ENCODE measurements at places on chromosomes 4 and X.

DNA sequence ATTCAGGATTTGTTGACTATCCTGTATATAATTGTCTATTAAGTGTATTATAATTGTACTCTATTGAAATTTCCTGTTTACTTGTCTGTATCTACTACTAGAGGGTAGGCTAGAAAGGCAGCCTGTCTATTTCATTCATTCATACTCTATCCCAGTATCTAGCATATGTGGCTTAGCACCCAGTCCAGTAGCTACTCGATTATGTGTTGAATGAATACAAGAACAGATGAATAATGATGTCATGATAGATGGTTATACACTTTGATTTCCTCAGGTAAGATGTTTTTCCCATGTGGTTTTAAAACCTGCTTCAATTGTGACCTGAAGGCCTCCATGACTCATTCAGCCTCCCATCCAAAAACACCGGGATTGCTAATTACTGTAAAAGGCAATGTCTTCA is 68.0 kb downstream of the IL21 start:
- DNase-seq, result no peak

GRCh38 chrX:135327299-135327698 is 18.0 kb downstream of the ETDC start:
- DNase-seq, result no peak

- no peak for DNase-seq
Observed at GRCh38 chrX:34877436-34877835, 65.2 kb upstream of the FAM47B start.

DNA sequence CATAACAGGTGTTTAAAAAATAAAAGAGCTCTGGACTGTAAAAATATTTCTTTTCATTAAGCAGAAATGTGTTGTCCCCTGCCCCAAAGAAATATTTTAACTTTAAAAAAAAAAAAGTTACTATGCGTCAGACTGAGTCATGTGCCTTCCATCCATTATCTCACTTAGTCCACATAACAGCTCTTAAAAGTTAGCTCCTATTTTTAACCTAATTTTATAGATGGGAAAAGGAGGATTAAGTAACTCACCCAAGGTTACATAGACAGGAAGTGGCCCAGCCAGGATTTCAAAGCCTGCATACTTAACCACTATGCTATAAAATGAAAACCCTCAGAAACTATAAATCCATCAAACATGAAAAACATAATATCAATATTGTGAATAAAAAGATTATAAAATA is 97.7 kb downstream of the MANBA start:
- DNase-seq, result no peak

GRCh38 chrX:69531031-69531755 is 27.1 kb downstream of the NALF2 start:
- no peak for DNase-seq

DNA sequence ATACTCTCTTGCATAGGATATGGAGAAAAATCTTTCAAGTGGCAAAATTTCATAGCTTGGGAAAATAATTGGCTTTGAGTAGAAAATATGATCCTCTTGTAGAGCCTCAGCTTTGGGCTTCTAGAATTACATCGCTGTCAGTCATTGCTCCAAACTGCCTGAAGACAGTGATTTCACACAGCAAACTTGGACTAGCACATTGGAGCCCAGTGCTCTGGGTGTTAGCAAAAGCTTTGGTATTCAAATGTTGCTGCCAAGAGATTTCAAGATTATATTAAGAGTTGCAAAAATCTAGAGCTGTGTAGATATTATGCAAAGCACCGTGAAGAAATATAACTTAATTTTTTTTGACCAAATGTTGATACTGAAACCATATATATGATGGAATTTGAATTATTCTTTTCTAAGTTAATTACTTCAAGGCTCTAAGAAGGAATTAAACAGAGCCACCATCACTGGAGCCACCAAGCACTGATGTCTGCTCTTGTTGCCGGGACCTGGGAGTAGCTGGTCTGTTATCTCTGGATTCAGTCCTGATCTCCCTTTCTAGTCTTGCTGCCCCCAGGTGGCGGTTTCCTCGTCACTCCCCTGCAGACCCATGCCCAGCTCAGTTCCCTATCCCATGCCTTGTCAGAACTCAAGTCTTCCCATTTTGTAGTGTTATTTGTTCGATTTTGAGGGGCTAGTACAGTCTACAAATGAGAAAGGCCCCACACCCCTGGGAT is 260.7 kb upstream of the SFRP2 start:
- DNase-seq, result no peak

DNA sequence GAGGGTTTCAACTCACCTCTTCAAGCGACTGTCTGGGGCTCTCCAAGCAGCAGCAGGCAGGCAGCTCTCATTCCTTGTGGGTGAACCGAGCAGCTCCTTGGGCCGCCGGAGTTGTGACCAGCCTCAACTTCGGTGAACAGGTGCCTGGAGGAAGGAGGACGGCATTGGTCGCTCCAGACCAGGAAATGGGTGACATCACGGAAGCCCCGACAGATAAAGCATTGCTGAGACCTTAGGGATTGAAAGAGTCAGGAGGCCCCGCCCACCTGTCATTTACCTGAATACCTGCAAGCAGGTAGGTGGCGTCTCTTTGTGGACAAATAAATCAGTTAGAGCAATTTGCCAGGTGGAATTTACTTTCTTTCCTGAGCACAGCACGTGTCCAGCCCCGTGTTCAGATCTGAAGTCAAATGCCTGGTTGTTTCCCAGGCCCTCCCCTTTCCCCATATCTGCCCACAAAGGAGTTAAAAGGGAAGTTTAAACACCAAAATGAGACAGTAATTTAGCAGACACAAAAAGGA is at the start of gene LNX1:
Gene LNX1, minus strand, starts transcription at position 115 of the 521 bp plus-strand sequence. CDS start 17,484 bp downstream, outside the sequence.
- no peak for DNase-seq

- DNase-seq, result no peak
Observed at GRCh38 chr4:108854786-108855185, 91.9 kb upstream of the ETNPPL start.

DNA sequence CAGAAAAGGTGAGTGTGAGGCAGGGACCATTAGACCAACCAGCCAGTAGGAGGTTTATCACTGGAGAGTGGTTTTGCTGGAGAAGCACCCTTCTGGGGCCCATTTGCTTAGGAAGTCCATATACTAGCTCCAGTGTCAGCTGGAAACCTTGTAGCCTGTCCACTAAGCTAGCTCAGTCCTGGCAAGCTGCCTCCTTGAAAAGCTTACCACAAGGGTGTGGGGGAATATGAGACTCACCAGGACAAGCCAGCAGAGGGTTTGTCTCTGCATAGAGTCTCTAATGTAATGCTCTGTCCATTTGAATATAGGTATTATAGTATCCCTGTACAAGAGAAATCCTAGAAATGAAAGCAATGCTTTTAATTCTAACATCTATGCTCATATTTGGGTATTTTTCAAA is 86.3 kb downstream of the FBXL5 start:
- no peak for DNase-seq

DNA sequence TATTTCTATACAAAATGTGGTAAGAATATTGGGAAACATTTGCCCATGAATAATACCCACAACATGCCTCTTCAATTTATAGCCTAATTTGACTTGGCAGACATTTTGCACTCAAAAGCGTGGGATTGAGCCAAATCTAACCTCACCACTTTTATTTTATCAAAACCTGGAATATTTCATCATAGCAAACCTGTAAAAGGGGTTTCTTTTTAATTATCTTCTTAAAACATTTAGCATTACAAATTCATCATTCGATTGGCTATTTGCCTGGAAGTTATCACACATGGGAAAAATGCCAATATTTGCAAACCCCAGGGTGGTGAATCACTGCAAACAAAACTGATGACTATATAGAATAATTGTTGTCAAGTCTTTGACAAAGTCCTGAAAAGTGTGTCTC is 56.2 kb downstream of the VCX3B start:
- DNase-seq, result no peak

DNA sequence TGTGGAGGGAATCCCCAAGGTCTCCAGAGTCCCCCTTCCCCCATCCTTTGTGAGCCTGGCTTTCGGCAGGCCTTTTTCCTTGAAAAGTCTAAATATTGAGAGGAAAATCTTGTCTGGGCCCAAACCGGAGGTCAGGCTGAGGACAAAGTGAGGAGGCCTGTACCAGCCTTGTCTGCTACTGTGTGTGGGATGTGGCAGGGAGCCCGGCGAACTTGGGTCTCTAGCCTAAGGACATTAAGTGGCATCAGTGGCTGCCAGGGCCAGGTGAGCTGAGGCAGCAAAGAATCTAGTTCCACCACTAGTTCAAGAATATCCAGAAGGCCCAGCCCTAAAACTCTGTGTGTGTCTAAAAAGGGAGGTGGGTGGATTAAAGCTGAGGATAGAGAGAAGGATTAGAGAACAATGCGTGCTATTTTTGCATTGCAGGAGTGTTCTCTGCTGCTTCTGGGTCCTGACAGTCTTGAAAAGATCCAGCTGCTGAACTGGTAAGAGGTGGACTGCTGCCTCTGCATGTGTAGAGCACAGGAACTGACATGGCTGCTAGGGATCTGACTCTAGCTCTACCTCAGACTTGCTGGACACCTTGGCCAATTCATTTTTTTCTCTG is 1.2 kb upstream of the AMER1 start:
- no peak for DNase-seq

DNA sequence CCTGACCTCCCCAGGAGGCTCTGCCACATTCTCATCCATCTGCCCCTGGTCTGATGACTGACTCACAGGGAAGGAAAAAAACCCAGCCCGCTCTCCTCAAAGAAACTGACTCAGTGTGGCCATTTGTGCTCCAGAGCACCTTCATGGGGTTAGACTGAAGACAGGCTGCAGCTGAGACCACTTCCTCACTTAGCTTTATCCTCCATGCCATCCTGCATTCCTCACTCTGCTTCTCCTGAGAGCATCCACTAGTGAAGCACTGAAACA is 35.9 kb upstream of the HPSE start:
- no peak for DNase-seq

DNA sequence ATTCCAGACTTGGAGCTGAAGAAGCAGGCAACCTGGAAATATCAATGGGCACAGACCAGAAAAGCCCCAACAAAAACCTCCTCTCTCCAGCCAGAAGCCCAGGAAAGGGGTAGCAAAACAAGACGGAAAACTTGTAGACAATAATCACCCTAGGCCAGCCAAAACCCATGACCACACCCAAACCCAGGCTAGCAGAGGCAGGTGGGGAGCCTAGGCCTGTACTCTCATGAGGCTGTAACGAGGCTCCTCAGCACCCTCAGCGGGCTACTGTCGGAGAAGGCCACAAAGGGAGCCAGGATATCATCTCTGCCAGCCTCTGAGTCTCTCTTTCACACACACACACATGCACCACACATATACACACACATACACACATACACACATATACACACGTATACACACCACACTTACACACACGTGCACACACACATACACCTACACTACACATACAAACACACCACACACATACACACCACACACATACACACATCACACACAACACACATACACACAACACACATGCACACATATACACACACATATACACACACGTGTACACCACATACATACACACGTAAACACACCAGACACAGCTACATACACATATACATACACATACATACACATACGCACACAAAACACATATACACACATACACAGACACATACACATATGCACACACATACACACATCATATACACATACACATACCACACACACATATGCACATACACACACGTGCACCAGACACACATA is 90.6 kb downstream of the FHDC1 start:
- no peak for DNase-seq

DNA sequence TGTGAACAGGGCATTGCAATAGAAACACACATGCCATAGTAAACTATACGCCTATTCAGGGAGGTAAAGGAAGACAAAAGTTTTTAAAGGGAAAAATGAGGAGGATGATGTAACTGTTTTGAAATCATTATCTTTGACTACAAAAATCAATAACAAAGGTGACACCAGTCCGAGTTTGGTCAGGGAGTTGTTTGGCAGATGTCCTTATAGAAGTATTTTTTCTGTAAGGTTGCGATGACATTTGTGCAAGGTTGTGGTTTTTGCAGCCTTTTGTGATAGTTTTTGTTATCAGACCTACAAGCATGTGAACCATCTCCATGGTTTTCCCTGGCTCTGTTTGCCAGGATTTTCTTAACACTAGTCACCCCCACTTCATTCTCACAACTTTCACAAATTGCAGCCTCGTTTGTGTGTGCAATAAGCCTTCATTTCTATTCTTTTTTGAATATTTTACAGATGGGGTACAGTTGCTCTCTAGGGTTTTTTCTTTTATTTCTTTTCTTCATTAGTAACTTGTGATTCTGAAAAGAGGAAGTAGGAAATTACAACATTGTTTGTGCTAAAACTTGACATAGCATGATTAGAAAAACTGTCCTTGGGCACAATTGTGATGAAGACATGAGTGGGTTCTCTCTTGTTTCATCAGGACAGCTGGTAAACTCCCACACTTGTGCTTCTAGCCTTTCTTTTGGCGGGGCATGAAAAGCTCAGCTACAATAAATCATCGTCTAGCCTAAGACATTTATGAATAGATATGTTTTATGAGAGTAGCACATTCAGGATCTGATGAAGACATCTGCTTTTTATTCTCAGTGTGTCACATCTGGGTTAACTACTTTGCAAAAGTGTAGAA is 60.2 kb upstream of the PNPLA4 start:
- no peak for DNase-seq

- no peak for DNase-seq
Observed at GRCh38 chr4:2141022-2141761, 82.1 kb downstream of the NAT8L start.

DNA sequence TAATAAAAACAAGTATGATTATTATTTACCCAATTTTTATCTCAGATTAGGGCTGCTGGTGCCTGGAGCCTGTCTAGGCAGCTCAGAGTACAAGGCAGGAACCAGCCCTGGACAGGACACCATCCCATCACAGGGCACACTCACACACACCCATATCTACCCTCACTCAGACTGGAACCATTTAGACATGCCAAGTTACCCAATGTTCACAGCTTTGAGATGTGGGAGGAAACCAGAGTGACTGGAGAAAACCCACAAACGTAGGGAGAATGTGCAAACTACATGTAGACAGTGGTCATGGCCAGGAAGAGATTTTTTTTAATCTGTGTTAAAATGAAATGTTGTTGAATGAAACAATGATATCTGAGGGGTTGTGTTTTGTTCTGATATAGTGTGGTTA is 35.7 kb upstream of the ADGRA3 start:
- DNase-seq, result no peak

DNA sequence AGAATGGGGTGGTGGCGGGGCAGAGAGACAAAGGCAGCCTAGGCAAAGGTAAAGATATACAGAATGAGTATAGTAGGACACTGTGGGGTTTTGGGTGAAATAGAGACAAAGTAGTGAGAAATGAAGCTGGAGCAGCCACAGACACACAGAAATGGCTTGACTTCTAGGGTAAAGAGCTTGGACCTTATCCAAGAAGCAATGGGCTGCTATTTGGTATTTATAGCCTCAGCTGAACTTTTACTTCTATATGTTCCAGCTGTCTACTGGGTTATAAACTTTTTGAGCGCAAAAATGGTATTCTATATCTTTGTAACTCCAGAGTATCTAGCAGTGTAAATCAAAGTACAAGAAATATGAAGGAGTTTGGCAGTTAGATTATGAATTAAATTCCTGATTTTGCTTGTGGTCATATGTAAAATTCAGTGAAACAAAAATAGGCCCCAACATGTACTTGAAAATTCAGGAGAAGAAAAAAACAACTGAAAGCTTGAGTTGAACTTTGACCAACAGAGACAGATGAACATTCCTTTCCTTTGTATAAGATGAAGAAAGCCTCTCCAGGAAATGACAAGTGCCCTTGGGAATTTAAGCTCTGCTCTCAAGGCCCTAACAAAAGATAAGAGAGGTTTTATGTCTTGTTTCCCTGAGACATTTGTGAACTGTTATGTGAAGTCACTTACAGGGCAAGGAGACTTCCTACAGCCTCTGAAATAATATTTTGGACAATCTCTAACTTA is 354.1 kb downstream of the CHIC1 start:
- no peak for DNase-seq

Data from SIG-M5 (cell line).